ENCODE measurements at places on chromosomes 5 and 9.

DNA sequence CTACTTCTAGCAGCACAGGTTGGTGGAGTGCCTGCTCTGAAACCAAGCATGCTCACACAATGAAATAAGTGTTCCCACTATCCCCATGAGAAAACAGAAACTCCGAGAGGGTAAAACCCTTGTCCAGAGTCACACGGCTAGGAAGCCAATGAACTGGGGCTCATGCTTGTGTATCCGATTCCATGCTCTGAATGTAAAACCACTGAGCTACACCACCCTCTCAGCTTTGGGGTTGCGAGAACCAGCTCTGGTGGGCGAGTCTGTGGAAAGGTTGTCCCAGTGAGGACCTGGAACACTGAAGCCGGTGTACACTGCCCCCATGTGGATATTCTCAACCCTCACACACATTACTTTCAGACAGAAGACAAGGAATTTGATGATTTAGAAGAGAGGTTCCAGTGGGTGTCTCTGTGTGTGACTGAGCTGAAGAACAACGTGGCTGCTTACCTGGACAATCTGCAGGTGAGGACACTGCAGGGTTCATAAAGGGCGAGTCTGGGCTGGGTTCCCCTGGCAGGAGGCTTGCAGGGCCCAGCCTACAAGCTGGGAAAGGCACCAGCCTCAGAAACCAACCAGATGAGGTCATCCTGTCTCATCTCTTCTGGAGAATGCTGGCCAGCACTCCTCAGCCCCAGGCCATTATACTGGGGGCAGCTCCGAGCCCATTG, 37.4 kb downstream of the ARHGEF37 start:
- DNase-seq = no peak

GRCh38 chr5:78720227-78720985, 71.8 kb upstream of the LHFPL2 start:
- no peak for DNase-seq

DNA sequence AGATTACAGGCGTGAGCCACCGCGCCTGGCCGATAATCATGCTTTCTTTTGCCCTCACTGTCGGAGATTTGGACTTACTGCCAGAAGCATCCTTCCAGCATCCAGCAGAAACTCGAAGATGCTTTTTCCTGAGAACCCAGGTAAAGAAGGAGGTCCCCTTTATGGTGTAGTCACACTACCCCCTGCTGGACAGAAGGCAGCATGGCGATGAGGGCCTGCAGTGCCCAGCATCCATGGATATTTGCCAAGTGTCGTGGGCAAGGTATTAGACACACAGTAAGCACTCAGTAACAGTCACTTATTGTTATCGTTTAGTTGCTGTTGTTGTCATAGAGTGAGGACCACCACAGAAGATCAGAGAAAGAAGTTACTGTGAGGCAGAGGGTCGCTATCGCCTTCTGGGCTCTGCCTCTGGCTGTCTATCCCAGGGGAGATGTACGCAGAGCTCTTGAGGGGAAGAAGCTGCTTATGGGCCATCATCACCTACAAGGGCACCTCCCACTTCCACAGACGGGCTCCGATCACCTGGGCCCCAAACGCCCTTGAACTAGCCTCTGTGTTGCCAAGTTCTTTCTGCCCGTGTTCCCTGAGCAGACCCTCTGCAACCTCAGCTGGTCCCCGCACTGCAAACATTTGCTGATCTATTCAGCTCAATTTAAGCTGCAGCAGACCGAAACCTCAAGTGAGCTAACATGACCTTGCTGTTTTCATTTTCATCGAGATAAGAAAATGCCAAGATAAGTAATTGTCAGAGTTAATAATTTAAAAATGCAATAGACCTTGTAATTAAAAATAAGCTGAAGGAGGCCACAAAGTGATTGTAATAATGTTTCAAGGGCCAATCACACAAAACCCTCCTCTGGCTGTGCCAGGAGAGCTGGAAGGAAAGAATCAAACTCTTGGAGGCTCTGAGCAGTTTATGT, 23.9 kb downstream of the C5orf15 start:
- no peak for DNase-seq

DNA sequence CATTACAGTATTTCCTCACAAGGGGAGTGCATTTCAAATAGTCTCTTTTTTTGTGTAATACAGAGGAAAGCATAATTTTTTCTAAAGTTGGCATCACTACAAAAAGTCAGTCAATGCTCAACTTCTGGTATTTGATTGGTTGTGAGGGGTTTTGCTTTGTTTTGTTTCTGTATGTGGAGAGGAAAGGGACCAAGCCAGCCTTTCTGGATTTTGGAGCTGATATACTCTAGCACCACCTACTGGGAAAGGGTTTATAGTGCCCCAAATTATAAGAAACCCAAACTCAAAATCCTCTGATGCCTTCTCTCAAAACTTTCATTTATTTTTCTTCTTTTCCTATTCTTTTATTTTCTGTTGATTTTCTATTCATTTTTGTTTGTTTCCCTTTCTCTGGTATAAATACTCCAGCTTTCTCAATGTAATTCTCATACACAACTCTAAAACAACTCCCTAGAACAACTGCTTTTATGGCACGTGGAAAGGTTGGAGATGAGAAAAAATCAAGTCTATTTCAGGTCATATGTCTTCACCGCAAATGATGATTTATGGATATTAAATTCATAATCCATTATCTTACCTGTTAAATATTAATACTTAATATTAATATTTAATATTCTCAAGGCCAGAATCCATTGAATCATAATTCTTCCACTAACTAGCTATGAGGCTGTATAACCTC, 69.5 kb upstream of the ANXA1 start:
- no peak for DNase-seq

Measured in natural killer cell treated with Interleukin-12 subunit alpha and Interleukin-12 subunit beta and Interleukin-15 and Interleukin-18, amount 100 ng/mL, for 72 hours (primary cell).